ENCODE measurements at places on chromosomes 3 and 15.
A peak's percentile ranks its signal among the peaks of the same experiment; 100 is the strongest.

GRCh38 chr15:51155891-51156290 is 61.2 kb upstream of the TNFAIP8L3 start:
- no peaks in the 10 kb centered on the region for H3K36me3 ChIP-seq
- DNase-seq: no peak
- no peak overlapping the region for H3K27ac ChIP-seq
- H3K4me1 ChIP-seq: no peaks in the 10 kb centered on the region
- no peak overlapping the region for H3K4me3 ChIP-seq

GRCh38 chr3:152243301-152243711 is 25.4 kb upstream of the MBNL1 start:
- peak overlapping the region; percentile 84 for H3K27ac ChIP-seq
- H3K4me3 ChIP-seq: peak overlapping the region; percentile 99
- H3K36me3 ChIP-seq: peaks cover 23% of the 10 kb centered on the region
- no peaks in the 10 kb centered on the region for H3K27me3 ChIP-seq
- H3K4me1 ChIP-seq: peaks cover 50% of the 10 kb centered on the region
- DNase-seq: peak; percentile 41

DNA sequence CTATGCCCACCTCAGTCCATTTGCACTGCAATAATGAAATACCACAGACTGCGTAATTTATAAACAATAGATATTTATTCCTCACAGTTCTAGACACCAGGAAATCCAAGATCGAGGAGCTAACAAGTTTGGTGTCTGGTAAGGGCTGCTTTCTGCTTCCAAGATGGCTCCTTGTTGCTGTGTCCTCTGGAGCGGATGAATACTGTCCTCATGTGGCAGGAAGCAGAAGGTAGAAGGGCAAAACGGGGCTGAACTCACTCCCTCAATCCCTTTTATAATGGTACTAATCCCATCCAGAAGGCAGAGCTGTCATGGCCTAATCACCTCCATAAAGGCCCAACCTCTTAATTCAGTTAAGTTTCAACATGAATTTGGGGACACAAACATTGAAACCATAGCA is 75.3 kb downstream of the P2RY1 start:
- H3K4me1 ChIP-seq: no peaks in the 10 kb centered on the region
- H3K36me3 ChIP-seq: no peaks in the 10 kb centered on the region
- no peak overlapping the region for H3K27ac ChIP-seq
- no peak overlapping the region for H3K4me3 ChIP-seq
- no peak for DNase-seq
- H3K27me3 ChIP-seq: no peaks in the 10 kb centered on the region

DNA sequence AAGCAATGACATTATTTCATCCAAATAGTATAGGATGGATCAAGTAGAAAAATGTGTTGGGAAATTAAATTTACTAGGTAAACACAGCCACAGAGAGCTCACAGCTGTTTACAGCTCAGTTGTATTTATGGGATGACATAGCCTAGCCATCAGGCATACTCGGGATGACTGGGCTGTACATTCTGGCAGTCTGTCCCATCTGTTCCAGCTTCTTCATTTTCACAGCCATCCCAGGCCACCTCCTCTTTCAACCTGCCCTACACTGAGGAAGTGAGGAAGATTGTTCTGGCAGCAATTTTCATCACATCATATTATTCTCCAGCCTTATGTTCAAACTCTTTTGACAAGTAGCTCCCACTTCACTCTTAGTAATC is 98.4 kb upstream of the PFN2 start:
- H3K27ac ChIP-seq: no peak overlapping the region
- peaks cover 16% of the 10 kb centered on the region for H3K27me3 ChIP-seq
- DNase-seq: no peak

Measured in activated CD4-positive, alpha-beta T cell treated with anti-CD3 and anti-CD28 coated beads, Interleukin-2, amount 10 ng/mL, durations not matched to agents 7 days and 5 days (primary cell).